Lower leg skin (tissue), 4 donors: ENCODE measurements at places on chromosomes 6 and 20.

DNA sequence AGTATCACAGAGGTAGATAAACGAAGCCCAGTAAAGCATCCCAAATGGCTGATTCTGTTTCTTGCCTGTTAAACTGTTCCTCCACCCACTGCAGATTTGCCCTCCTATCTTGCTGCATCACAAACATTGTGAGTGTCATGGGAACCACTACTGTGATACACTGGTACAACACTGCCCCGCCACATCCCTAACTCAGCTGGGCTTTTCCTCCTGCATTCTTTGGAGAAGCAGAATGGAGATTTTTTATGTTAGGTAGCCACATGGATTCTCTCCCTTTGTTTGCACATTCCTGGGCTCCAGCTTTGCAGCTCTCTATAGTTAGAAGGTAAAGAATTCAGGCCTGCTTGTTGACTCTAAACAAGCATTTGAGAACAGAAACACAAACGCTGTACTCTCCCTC lies 234.1 kb downstream of the TMEM242 start:
- DNase-seq: no peak

DNA sequence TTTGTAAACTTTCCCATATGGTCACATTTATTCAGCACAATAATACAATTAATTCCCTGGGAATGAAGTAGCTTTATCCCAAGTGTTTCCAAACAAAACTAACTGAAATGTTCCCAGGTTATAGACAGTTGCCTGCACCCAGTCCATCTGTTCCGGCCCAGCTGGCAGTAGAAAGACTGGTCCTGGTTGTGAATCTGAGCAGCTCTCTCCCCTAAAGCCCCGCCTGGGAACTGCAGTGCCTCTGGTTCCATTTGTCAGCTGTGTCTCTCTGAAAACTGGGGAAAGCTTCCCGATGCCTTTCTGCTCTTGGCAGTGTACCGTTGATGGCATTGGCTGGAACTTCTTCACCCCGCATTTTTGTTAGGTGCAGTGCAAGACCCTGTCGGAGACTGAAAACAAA lies 8.7 kb downstream of the MTHFD1L start:
- no peak for DNase-seq

DNA sequence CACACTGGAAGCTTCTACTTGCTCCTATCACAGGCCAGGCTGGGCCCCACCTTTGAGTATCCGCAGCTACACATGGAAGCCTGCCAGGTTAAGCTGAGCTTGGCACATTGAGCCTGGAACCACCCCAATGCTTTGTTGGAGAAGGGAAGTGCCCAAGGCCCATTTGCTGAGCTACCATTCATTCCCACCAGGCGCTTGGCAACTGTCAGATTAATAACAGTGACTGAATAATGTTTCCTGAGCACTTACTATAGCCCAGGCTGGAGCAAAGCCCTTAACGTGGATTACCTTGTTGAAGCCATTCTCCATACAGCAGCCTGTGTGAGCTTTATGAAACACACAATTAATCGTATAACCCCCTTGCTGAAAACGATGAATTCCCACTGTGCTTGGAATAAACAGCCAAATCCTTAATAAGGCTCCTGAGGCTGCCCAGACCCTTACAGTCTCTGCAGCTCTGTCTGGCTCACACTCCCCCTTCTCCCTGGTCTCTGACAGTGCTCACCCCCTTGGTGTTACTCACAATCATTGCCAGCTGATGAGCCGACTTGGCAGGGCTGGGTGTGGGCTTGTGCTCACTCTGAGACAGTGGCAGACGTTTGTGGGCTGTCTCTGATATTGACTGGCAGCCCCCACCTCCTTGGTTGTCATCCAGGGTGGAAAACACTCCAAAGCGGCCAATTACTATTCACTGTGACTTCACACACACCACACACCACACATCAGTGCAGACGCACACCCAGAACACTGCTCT lies 357.1 kb downstream of the MAFB start:
- no peak for DNase-seq

DNA sequence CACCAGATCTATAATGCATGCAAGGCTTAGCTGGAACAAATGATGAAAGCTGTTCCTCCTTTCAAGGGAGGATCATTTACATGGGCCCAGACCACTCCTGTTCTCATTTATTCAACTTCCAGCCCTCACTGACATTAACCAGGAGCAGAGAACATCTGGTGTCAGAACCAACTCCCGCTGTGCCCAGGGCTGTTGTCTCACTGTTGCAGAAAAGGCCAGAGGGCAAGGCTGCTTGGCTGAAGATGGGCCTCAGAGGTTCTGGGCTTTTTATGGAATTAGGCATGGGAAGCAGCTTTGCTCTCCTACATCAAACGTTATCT lies 164.2 kb downstream of the GMPR start:
- no peak for DNase-seq

DNA sequence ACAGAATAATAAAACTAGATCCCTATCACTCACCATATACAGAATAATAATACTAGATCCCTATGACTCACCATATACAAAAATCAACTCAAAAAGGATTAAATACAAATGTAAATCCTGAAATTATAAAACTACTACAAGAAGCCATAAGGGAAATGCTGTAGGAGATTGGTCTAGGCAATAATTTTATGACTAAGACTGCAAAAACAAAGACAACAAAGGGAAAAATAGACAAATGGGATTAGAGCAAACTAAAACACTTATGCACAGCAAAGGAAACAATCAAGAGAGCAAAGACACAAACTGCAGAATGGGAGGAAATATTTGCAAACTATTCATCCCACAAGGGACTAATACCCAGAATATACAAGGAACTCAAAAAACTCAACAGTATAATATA lies 4.1 kb upstream of the RNF217 start:
- DNase-seq: no peak

DNA sequence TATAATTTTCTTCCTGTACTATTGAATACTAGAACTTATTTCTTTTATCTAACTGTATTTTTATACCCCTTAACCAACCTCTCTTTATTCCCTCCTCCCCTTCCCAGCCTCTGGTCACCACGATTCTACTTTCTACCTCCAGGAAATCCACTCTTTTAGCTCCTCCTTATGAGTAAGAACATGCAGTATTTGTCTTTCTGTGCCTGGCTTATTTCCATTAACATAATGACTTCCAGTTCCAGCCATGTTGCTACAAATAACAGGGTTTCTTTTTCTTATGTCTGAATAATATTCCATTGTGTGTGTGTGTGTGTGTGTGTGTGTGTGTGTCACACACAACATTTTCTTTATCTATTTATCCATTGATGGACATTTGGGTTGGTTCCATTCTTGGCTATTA lies 152.3 kb upstream of the OLIG3 start:
- no peak for DNase-seq

GRCh38 chr6:14269436-14269835 lies 151.9 kb downstream of the CD83 start:
- DNase-seq: no peak

GRCh38 chr20:55977690-55978459 lies 27.4 kb downstream of the CBLN4 start:
- DNase-seq: no peak

GRCh38 chr20:57395111-57395966 lies 4.1 kb downstream of the RBM38 start:
- no peak for DNase-seq

- peak; percentile 42 for DNase-seq
Measured at GRCh38 chr6:24858177-24858653, 59.5 kb upstream of the ARMH2 start.

DNA sequence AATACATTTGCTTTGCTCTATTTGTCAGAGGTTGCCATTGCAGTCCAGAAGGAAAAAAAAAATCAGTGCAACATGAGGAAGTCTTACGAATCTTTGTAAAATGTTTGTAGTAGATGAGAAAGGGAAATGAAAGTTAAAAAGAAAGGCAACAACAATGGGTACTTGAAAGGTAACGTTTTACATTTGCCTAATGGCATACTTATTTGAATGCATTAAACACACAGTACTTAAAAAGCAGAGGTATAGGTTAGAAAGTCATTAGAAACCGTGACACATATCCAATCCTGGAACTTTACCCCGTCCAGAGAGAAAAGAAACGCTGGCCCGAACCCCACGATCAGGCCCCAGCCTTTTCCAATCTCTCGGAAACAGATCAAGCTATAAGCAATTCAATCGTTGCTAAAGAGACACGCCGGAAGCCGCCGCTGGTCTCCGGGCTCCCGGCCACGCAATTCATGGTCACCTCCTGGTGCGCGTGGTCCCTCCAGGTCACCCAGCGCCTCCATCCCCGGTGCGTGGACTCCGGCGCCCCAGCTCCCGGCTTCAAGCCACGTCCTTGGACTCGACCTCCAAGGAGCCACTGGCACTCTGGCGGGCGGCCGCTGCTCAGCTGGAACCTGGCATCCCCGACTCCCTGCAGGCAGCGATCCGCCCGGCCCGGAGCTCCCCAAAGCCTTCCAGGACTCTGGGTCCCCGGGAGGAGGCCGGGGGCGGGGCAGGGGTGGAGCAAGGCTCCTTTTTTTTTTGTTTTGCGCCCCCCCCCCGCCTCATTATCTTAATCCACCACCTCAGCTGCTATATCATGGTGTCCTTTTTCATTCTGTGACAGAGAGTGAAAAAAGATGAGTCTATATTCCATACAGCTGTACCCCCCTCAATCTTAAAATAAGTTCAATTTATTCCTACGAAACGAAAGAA lies at the start of gene SLC18B1:
SLC18B1 (minus strand) TSS at position 687 of the 918 bp plus-strand sequence; CDS start at position 506, 181 bp downstream.
- DNase-seq: peak; percentile 41

DNA sequence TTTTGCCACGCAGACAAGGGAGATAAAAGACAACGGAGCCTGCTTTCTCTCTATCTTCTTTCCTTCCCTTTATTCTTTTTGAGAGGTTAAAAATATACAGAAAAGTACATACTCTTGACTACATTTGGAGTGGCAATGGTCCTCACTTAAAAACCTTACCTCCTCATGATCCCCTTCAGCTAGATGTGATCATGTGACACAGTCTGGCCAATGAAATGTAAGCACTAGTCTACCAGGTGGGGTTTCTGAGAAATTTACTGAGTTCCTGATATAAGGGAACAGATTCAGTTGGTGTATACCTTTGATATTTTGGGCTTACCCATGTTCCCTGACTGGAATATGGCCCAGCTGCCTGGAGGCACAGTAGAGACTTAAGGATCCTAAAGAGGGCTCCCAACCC lies 165.5 kb upstream of the BEND3 start:
- DNase-seq: no peak

- no peak for DNase-seq
Measured at GRCh38 chr6:30836431-30836866, 47.9 kb upstream of the DDR1 start.
